CD4-positive, alpha-beta T cell treated with Interleukin-17A for 4 hours (primary cell): ENCODE measurements at places on chromosomes 2 and 18.

GRCh38 chr2:120905824-120906571 lies 170.3 kb downstream of the GLI2 start:
- DNase-seq = no peak

- peak; percentile 11 for DNase-seq
These were observed 89.4 kb upstream of the MAP2 start for GRCh38 chr2:209334188-209335017.

- no peak for DNase-seq
These were observed 26.9 kb upstream of the KCTD1 start for GRCh38 chr18:26574958-26575864.

DNA sequence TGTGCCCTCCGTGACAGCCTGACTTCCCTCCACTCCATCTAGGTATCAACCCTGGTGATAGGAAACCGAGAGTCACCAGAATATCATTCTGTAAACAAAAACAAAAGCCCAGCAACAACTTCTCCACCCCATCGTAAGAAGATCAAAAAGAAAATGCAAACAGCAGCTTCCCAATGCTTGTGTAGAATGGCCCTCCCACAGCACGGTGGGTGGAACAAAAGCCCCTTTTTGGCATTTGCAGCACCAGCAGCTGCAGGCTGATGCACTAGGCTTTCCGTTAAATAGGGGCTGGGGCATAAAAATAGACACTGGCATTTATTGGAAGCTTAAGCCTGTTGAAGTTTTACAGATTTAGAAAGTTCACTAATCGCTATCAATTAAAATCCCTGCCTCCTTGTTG lies 513.0 kb downstream of the GALR1 start:
- DNase-seq = no peak

- DNase-seq = peak; percentile 40
These were observed 27.2 kb downstream of the PPP3R1 start for GRCh38 chr2:68225119-68225632.

DNA sequence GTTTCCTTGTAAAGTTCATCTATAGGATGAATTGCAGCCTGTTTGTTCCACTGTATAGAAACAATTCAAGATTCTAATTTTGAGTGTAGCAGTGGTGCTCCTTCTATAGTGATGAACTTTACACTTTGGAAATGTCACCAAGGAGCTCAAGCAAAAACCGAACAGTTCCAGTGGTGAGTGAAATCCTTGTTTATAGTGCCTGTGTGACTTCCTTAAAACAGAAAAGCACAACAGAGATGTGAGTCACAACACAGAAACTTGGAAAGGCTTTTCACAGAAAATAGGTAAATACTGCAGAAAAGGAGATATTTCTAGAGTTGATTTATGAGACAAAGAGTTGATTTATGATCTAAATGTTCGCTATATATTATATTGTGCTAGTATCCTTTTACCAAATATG lies 482.0 kb downstream of the PTPRM start:
- no peak for DNase-seq
